Posterior cingulate gyrus (tissue), 11 donors: ENCODE measurements at places on chromosomes 2 and 18.

GRCh38 chr2:175126661-175127060 lies 41.3 kb downstream of the ATF2 start:
- DNase-seq, result no peak

DNA sequence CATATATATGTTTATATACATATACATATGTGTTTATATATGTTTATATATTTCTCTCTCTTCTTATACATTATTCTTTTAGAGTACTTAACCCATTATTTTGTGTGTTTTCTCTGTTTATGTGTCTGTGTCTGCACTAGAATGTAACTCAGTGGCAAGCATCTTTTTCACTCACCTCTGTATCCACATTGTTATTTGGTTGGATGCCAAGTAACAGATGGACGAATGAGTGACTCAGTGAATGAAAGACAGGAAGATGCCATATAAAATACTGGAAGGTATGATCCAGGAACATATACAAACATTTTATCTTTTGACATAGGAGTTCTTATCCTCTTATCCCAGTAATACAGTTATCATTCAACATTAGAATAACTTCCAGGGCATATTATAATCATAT lies 684.8 kb downstream of the RNF144A start:
- no peak for DNase-seq

DNA sequence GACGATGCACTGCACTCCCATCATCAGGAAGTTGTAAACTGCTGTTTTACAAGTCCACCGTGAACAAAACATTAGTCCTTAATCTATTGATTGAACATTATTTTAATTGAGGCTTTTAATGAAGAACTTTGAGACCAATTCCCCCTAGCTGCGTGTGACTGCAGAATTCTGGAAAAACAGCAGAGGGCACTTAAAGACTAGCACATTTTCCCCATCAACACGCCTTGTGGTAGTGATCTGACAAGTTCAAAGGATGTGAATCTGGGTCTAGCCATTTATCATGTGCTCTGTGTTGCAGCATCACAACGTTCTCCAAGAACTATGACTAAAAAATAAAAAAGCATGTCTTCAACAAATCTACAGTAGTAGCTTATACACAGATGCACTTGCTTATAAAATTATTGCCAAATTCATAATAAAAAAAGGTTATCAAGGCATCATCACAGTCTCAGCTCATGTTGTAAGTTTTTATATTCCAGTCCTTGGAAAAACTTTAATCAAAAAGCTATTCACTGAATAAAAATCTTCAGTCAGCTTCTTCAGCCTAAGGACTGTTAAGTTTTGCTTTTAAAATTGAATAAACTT lies 35.8 kb downstream of the SKOR2 start:
- no peak for DNase-seq

GRCh38 chr2:210009126-210009525 lies 6.7 kb downstream of the RPE start:
- DNase-seq, result no peak

GRCh38 chr2:140701726-140702125 lies 1429.1 kb downstream of the LRP1B start:
- no peak for DNase-seq

- no peak for DNase-seq
Observed at GRCh38 chr2:176637142-176637485, 367.9 kb downstream of the MTX2 start.
